ENCODE measurements at places on chromosomes 3 and 15.
A peak's percentile ranks its signal among the peaks of the same experiment; 100 is the strongest.

- peak; percentile 50 for DNase-seq
These were observed 806 bp downstream of the KLHL25 start for GRCh38 chr15:85793641-85794597.

- DNase-seq, result no peak
These were observed 136.5 kb downstream of the ALCAM start for GRCh38 chr3:105503191-105503593.

GRCh38 chr15:92810418-92811138 is 89.5 kb upstream of the CHD2 start:
- no peak for DNase-seq

DNA sequence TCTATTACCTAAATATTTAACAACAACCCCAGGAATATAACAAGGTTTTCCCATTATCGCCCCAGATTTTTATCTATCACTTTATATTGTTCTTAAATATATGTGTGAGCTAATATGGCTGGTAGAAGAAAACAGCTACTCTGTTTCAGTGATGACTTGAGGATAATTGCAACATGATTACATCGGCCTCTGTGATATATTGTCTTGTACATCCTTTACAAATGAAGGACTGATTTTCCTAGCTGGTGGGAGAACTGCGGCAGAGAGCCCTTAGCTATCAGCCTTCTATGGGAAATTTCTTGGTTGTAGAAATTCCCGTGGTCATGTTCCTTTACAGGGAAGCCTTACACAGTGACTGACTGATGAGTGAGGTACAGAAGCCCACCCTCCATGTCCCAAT is 110.9 kb upstream of the ZNF717 start:
- no peak for DNase-seq

GRCh38 chr3:151395806-151396205 is 11.3 kb upstream of the P2RY12 start:
- DNase-seq, result no peak

GRCh38 chr3:24361623-24362022 is 133.0 kb downstream of the THRB start:
- DNase-seq, result no peak

DNA sequence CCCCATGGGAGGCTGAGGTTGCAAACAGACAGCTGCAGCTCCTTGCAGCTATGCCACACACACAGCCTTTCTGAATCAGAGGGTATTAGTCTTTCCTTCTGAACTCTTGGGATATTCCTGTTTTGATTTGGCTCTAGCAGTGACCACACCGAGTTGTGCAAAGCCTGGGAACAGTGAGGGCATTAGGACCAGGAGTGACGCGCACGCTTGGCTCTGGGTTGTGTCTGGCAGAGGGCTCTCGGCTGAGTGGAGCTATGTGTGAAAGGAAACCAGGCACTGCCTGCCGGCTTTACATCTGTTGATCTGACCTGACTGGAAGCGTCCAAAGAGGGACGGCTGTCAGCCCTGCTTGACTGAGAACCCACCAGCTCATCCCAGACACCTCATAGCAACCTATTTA is at the start of gene GALNT15:
Gene GALNT15 (plus strand): TSS at position 292 of the 400 bp plus-strand sequence. CDS start 472 bp downstream, outside the sequence.
- DNase-seq, result no peak

GRCh38 chr15:62099094-62099601 is 32.4 kb downstream of the C2CD4A start:
- no peak for DNase-seq

- DNase-seq, result no peak
These were observed 208.4 kb upstream of the CD96 start for GRCh38 chr3:111333642-111334041.

- DNase-seq, result no peak
These were observed 76.3 kb downstream of the MYLK start for GRCh38 chr3:123807820-123808219.

DNA sequence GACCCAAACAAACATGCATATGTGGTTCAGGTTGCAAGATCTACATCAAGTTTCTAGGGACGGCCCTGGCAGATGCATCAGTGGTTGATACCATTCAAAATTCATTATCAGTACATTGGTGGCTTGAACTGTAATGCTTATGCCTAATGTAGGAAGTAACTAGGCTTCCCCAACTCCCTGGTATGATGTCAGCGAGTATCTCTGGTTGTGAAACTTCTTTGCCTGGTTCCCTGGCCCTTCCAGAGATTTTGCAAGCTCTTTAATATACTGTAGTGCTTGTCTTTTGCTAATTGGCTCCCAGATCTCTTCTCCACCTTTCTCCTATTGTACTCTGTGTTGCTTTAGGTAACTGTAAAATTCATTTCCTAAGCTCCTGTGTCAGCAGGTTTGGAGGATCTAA is 114.8 kb upstream of the RARB start:
- DNase-seq, result no peak

DNA sequence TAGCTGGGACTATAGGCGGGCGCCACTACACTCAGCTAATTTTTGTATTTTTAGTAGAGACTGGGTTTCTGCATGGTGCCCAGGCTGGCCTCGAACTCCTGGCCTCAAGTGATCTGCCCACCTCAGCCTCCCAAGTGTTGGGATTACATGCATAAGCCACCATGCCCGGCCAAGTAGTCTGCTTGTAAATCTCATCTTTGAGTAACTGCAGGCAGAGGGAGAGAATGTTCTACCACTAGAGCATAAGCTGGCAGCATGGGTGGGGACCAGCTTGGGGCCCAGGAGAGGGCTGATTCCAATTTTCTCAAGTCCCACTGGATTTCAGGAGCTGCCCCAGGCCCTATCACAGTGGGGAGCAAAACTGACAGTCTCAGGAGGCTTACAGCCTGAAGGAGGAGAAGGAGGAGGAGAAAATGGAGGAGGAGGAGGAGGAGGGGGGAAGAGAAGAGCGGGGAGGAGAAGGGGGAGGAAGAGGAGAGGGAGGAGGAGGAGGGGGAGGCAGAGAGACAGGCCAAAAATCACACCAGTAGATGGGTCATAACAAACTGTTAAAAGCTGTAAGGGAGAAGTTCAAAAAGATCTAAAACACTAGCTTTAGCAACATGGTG is 229.1 kb upstream of the IGF1R start:
- DNase-seq, result no peak

DNA sequence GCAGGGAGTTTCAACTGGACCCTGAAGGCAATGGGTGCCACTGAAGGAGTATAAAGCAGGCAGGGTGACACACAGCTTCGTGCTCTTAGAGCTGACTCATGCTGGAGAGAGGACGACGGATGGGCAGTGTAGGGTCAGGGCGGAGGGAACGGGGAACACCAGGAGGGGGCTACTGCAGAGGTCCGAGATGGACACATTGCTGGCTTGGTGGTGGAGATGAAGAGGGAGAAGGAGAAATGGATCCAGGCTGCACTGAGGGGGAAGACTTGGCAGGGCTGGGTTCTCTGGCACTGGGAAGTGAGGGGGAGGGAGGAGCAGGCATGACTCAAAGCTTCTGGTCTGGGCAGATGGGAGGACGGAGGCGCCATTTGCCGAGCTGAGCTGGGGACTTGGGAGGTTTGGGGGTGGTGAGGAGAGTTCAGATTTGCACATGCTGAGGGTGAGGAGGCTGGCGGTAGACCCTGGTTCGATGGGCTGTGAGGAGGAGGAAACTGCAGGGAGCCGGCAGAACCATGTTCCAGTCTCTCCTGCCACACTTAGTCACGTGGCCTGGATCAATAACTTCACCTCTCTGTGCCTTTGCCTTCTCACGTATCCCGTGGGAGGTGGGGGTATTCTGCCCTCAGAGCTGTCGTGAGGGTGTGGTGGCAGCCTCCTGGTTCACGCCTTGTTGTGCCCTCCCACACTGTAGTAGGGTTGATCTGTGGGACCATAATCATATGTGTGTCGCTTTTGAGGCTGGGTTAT is 4.6 kb upstream of the KCTD6 start:
- DNase-seq, result no peak

DNA sequence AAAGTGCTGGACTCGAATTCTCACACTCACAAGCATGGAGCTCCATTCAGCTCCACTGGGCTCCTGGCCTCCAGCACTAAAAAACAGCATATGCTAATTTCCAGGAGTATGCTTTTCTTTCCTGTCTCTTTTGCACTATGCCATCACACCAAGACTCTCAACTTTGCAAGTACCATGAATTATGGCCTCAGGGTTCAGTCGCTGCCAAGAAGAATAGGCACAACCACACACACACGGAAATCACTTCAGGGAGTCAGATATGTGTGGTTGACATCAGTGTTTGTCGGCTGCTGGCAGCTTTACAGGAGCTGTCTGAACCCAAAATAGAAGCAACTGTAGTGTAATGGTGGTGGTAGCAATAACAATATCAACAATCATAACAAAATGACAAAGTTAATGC is 305.0 kb upstream of the SLCO3A1 start:
- no peak for DNase-seq

- DNase-seq, result no peak
These were observed 69.6 kb downstream of the APBA2 start for GRCh38 chr15:28955160-28955992.

GRCh38 chr3:84959470-84960271 is 882 bp downstream of the CADM2 start:
- peak; percentile 8 for DNase-seq

DNA sequence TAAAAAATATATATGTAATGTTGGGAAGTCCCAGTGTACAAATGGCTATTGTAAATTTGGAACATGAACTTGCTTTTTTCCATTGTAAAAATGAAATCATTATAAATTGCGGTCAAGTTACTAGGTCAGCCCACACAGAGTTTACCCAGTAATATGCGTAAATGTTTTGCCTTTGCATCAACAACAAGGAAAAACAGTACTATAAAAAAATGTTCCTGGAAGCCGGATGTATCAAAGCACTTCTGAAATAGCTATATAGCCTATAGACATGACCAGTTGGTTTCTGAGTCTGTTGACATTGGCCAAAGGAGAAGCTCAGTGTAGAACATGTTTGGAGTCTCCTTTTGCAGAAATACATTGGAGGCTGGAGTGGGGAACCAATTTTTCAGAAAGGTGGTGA is 23.2 kb downstream of the CTNNB1 start:
- DNase-seq, result no peak

GRCh38 chr3:16886303-16886683 is 1.5 kb downstream of the PLCL2 start:
- no peak for DNase-seq

- no peak for DNase-seq
These were observed 429 bp upstream of the LOXL1 start for GRCh38 chr15:73925848-73926218.

- DNase-seq, result no peak
These were observed 15.8 kb downstream of the SLC9A9 start for GRCh38 chr3:143832433-143832832.

GRCh38 chr3:87895983-87896382 is 162.8 kb downstream of the CGGBP1 start:
- no peak for DNase-seq

DNA sequence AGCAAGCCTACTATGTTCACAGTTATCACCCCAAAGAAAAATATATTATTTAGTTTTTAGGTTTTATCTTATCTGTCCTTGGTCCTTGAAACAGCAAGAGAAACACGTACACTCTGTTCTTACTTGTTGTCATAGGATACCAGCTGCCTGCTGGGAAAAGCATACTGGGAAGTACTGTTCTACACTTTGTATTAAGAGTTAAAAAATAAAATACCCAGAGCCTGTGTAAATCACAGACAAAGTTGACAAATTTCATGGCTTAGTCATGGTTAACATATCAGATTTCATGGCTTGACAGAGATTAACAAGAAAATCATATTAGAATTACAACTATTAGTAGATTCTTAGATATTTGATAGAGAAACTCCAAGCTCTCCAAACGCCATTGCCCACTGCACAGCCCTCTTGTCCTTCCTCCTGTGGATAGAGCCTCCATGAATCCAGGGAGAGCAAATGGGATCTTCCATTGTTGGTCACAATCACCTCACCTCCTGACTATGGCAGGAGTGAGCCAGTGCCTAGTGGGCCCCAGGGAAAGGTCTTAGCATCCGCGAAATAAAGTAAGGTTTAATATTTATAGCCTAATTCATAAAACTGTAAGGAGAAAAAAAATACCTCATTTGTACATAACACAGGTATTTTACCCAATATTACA is 128.1 kb upstream of the WNT5A start:
- DNase-seq, result no peak

GRCh38 chr3:178181784-178182183 is 354.5 kb upstream of the KCNMB2 start:
- no peak for DNase-seq

DNA sequence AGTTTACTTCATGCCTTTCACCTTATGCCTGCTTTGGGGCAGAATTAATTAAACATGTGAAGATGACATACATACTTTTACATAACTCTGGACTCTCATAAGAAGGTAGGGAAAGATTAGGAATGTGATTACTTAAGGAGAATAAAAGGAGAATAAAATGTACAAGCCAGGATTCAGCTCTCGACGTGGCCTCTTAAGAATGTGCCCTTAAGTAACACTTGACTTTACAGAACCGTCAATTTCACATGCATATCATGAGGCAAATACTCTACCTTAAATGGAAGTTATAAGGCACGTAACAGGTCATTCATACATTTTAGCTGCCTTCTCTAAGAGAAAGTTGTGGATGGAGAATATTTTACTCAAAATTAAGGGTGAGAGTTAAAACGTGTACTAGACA is 263.7 kb upstream of the LMCD1 start:
- no peak for DNase-seq

DNA sequence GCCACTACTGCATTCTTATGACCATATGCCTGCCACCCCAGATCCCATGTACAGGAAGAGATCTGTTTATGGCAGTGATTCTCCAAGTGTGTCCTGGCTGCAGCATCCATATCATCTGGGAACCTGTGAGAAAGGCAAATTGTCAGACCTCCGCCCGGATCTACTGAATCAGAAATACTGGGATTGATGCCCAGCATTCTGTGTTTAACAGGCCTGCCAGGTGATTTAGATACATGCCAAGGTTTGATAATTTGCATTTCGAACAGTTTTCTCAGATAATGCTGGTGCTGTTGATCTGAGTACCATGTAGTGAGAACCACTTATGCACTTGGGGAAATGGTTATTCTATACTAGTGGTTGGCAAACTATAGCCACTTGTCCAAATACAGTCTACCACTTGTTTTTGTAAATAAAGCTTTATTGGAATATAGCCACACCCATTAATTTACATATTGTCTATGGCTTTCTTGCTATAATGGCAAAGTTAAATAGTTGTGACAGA is 165.4 kb downstream of the SSR3 start:
- DNase-seq, result no peak

GRCh38 chr3:156865732-156866131 is 39.6 kb downstream of the LEKR1 start:
- DNase-seq, result no peak

GRCh38 chr3:147422601-147423536 is 13.7 kb downstream of the ZIC1 start:
- DNase-seq, result peak; percentile 44

GRCh38 chr3:195508185-195508584 is 34.9 kb downstream of the PPP1R2 start:
- no peak for DNase-seq
